ENCODE measurements at places on chromosomes 3 and 15. TPM values are rescaled to one million over a fixed set of nuclear protein-coding genes. Genes with fewer than 3 reads are reported as not detected.

DNA sequence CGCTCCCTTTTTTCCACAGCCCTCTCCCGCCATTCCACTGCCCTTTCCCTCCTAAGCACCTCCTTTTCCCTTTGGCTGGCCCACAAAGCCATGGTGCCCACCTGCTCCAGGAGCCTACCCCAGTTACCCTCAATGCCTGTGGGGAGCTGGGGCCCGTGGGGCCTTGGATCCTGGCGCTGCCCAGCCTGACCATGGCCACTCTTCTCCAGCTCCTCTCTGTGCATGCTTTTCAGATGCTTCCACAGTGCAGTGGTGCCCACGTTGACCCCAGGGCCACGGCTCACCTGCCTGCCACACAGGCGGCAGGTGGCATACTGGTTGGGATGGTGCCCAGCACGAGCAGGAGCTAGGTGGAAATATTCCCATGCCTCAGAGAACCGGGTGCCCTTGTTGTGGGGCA, 1.5 kb downstream of the ZBED2 start:
- H3K4me3 ChIP-seq = no peak overlapping the region
- H3K27me3 ChIP-seq = no peaks in the 10 kb centered on the region
- no peak for DNase-seq

GRCh38 chr3:101387351-101387750, 67.0 kb upstream of the IMPG2 start:
- H3K4me1 ChIP-seq = peaks cover 5% of the 10 kb centered on the region
- H3K27ac ChIP-seq = no peak overlapping the region
- no peak for DNase-seq
- no peak overlapping the region for H3K4me3 ChIP-seq
- peaks cover 5% of the 10 kb centered on the region for H3K36me3 ChIP-seq

DNA sequence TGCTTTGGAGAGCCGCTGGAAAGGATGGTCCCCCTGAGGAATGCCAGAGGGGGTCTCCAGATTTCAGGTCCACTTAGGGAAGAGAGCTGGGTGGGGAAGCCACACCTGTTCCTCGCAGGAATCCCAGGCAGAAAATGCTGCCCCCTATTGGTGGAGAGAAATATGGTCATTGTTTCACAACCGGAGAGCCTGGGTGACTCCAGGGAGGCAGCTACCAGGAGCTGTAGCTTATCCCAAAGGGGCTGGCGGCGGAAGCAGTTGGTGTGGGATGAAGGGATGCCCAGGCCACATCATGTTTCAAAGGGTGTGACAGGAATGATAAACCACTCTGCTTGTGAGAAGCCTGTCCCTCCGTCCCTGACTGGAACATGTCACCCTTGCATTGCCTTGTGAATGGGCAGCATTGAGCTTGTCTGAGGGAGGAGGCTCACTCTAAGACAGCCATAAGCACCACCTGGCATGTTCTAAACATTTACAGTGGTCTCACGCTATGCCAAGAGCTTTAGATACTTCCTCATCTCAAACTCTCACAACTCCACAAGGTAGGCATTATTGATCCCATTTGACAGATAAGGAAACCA, 34.5 kb downstream of the POMGNT2 start:
- no peaks in the 10 kb centered on the region for H3K27me3 ChIP-seq
- H3K36me3 ChIP-seq = no peaks in the 10 kb centered on the region
- no peak overlapping the region for H3K4me3 ChIP-seq

GRCh38 chr3:164890061-164890460, 188.2 kb downstream of the SI start:
- no peaks in the 10 kb centered on the region for H3K27me3 ChIP-seq
- no peak for DNase-seq
- no peaks in the 10 kb centered on the region for H3K36me3 ChIP-seq
- H3K4me1 ChIP-seq = no peaks in the 10 kb centered on the region
- H3K4me3 ChIP-seq = no peak overlapping the region
- H3K27ac ChIP-seq = no peak overlapping the region

- peaks cover 6% of the 10 kb centered on the region for H3K4me1 ChIP-seq
- H3K27ac ChIP-seq = no peak overlapping the region
- no peaks in the 10 kb centered on the region for H3K27me3 ChIP-seq
These were observed 21.6 kb upstream of the PSTPIP1 start for GRCh38 chr15:76973362-76973743.

DNA sequence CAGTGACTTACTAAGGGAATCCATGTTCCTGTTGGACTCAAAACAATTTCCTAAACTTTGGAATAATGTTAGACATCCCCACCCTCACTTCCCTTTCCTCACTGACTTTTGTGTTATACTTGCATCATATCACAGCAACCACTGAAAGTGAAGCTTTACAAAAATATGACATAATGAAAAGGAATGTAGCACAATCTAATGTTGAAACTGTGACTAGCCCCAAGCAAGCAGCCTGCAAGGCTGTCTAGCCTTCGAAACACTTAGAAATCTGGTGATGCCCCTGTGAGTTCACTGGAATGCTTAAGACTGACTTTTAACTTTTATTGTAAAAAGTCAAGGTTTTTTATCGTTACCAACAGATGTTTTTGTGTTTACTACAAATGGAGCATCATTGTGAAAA, 203.7 kb upstream of the ZNF385D start:
- H3K4me1 ChIP-seq = no peaks in the 10 kb centered on the region
- no peaks in the 10 kb centered on the region for H3K27me3 ChIP-seq
- no peaks in the 10 kb centered on the region for H3K36me3 ChIP-seq
- DNase-seq = no peak

DNA sequence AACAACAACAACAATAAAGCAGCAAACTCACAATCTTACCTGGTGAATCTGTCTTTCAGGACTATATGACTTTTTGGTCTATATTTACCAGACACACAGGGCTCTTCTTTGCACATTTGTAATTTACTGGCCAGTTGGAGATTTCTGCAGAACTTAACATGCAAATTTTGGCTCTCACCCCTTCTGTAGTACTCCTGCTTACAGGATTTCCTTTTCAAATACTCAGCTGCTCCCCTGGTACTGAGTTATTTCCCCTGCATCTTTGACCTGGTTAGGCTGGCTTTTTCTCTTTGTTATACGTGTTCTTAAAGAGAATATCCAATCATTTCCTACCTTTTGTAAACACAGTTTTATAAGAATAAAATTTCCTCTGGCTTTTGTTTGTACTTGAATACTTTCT, 228.0 kb downstream of the MBNL1 start:
- H3K27me3 ChIP-seq = no peaks in the 10 kb centered on the region
- peaks cover 27% of the 10 kb centered on the region for H3K4me1 ChIP-seq
- H3K27ac ChIP-seq = peak overlapping the region; percentile 74
- no peak for DNase-seq
- peak overlapping the region; percentile 39 for H3K4me3 ChIP-seq

- no peak overlapping the region for H3K27ac ChIP-seq
- H3K4me1 ChIP-seq = no peaks in the 10 kb centered on the region
- no peaks in the 10 kb centered on the region for H3K27me3 ChIP-seq
- no peak for DNase-seq
- H3K4me3 ChIP-seq = no peak overlapping the region
- no peaks in the 10 kb centered on the region for H3K36me3 ChIP-seq
These were observed 25.2 kb upstream of the DOCK3 start for GRCh38 chr3:50649451-50649931.

GRCh38 chr3:112561484-112561733, 353 bp downstream of the ATG3 start:
- H3K36me3 ChIP-seq = peaks cover 15% of the 10 kb centered on the region
- H3K27ac ChIP-seq = peak overlapping the region; percentile 93
- peak overlapping the region; percentile 75 for H3K4me3 ChIP-seq
- no peaks in the 10 kb centered on the region for H3K27me3 ChIP-seq
- peaks cover 23% of the 10 kb centered on the region for H3K4me1 ChIP-seq

GRCh38 chr3:179591313-179591712, 13.1 kb downstream of the MRPL47 start:
- no peak overlapping the region for H3K4me3 ChIP-seq
- peaks cover 8% of the 10 kb centered on the region for H3K36me3 ChIP-seq
- H3K27ac ChIP-seq = no peak overlapping the region
- DNase-seq = no peak

GRCh38 chr3:114597012-114597411, 303.2 kb downstream of the TIGIT start:
- no peak overlapping the region for H3K4me3 ChIP-seq
- H3K27ac ChIP-seq = no peak overlapping the region
- H3K36me3 ChIP-seq = no peaks in the 10 kb centered on the region
- no peaks in the 10 kb centered on the region for H3K27me3 ChIP-seq
- no peaks in the 10 kb centered on the region for H3K4me1 ChIP-seq

APOD gene
- not detected for polyA plus RNA-seq

PFN2 gene
- 1.0 TPM for polyA plus RNA-seq

CGNL1 gene
- polyA plus RNA-seq = 0.03 TPM

SSUH2 gene
- polyA plus RNA-seq = not detected

CLDN11 gene
- polyA plus RNA-seq = 0.26 TPM

TRH gene
- not detected for polyA plus RNA-seq

PATL2 gene
- 89.4 TPM for polyA plus RNA-seq

SNTN gene
- not detected for polyA plus RNA-seq

GOLGA6D gene
- polyA plus RNA-seq = not detected

Data from B cell (primary cell).